ENCODE measurements at places on chromosomes 4 and X.

- no peak for DNase-seq
Measured at GRCh38 chr4:184529283-184529682, 54.9 kb upstream of the IRF2 start.

DNA sequence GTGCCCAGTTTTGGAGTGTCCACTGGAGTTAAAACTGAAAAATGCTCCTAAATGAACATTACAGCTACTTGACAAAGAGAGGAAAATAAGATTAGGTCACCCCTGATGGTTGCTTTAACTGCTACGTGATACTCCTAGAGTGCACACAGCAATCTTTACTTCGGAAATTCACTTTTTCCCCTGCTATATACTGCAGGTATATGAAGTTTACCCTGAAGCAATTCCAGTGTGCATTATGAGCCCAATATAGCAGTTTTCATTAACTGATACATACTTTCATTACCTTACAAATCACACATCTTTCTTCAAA lies 773 bp upstream of the ZNF827 start:
- DNase-seq: no peak

GRCh38 chrX:150483356-150483985 lies 85.0 kb upstream of the MTM1 start:
- no peak for DNase-seq

DNA sequence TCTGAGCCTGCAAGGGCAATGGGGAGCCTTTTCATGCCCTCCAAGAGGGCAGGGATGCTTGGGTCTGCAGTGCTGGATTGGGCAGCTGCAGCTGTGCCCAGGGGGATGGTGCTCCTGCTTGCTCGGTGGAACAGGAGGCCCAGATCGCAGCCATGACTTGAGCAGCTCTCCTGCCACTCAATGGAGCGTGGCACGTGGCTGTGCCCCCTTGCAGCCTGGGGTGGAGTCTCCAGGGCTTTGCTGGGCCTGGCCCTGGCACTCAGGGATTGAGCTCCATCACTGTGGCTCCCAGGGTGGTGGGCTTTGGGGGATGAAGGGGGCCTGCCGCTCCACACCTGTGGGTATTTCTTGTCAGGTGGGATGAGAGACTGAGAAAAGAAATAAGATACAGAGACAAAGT lies 53.4 kb upstream of the IBSP start:
- no peak for DNase-seq

- no peak for DNase-seq
Measured at GRCh38 chrX:4150259-4150658, 436.8 kb upstream of the PRKX start.

DNA sequence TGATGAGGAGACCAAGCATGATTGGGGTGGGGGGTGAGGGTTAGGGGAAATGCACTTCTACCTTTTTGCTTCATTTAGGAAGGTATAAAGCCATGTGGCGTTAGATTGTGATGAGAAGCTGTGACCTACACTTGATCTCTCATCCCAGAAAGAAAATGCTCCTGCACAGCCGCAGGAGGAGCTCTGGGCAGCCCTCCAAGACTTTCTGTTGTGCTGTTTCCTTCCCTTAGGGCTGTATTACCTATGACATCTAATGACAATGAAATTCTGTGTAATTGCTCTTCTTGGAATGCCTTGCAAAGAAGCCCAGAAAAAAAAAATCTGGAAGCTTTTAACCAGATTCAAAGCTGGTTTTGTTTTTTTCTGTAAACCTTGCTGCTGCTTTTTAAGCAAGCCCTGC lies 13.4 kb downstream of the PRPS2 start:
- DNase-seq: no peak

- DNase-seq: peak; percentile 86
Measured at GRCh38 chr4:1726146-1726934, 5.0 kb downstream of the TACC3 start.

GRCh38 chrX:128458888-128459287 lies 406.7 kb upstream of the ACTRT1 start:
- no peak for DNase-seq

DNA sequence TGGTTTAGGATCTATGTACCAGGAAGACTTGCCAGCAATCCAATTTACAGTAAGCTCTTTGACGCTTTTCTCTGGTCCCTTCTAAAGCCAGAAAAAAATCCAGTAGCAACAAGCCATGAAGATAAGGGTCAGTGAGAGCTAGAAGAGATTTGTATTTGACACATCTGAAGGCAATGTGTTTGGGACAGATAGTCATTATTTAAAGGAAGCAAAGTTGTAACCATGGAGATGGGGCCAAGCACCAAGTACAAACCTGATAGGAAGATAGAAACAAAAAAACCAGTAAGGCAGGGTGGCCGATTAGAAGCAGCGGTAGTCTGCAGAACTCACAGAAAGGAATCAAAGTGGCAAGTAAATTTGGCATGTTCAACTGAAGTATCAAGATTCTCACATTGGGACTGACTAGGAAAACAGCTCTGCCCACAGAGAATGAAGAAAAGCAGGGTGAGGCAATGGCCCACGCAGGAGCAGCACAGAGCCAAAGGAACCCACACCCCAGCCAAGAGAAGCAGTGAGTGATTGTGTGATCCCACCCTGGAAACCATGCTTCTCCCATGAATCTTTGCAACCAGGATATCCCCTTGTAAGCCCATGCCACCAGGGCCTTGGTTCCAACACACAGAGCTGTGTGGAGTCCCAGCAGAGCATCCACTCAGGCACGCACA lies 12.9 kb upstream of the C4orf54 start:
- no peak for DNase-seq

DNA sequence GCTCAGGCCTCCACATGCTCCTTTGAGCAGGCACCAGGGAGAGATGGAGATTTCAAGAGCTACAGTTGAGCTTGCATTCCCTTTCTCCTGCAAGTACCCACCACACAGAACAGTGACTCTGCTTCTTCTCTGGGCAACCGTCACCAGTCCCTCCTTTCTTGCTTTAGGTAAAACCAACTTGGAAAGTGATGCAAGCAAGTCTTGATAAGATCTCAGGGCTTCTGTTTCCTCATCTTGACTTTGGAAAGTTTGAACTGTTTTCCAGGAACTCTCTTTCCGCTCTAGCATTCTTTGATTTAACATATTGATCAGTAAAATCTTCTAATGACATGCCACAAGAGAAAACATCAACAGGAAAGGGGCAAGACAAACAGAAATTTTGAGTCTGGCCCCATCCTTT lies 73.7 kb downstream of the USP46 start:
- DNase-seq: no peak

DNA sequence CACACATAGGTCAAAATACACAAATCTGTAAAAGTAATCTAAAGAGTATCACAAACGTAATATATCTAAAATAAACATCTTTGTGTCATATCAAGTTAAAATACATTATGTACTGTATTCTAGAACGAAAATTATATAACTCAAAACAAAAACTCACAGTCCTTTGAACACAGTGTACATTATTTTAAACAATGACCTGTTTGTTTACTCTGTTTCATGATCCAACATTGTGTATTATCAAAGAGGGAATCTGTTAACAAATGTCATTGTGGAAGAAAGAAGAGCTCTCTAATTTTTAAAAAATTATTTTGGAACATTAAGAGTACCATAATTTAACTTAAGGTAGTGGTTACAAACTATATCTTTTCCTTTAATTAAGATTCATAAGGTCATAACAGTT lies 144.1 kb downstream of the FRYL start:
- DNase-seq: no peak

DNA sequence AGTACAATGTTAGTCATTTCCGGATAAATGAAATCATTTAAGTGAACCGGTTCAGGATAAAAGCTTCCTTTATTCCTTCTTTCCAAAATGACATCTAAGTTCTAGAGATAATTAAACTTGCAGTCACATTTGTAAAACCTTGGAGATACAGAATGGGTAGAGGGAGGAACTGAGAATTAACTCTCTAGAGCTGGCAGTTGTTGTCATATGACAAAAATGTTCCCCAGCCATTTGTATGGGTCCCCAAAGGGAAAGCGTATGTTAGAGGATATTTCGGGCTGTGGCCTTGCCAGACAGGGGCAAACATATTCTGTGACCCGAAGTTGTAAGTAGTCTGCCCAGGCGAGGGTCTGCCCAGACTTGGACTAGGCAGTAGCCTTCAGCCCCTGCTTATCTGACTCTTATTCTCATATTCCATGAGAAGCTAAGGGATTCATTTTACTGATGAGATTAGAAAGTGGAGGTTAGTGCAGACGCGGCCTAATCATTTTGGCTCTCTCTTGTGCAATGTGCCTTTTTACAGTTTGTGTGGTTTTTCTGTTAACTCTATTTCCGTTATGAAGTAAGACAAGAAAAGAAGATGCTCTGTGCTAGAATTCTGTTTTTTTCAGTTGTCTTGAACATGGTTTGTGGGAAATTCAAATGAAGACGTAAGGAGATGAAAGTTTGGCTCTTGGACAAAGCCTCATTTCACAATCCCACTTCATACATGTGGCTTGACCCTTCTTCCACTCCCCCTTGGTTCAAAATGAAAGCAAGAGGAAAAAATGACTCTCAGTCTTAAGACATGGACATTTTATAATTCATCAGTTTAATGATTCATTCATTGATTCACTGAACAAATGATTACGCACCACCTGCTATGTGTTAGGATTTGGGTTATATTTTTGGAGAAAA lies 2394.2 kb upstream of the AGA start:
- no peak for DNase-seq

- DNase-seq: no peak
Measured at GRCh38 chrX:48913605-48914366, 2.3 kb upstream of the SLC35A2 start.

- DNase-seq: no peak
Measured at GRCh38 chr4:54912155-54912554, 213.2 kb downstream of the KDR start.

DNA sequence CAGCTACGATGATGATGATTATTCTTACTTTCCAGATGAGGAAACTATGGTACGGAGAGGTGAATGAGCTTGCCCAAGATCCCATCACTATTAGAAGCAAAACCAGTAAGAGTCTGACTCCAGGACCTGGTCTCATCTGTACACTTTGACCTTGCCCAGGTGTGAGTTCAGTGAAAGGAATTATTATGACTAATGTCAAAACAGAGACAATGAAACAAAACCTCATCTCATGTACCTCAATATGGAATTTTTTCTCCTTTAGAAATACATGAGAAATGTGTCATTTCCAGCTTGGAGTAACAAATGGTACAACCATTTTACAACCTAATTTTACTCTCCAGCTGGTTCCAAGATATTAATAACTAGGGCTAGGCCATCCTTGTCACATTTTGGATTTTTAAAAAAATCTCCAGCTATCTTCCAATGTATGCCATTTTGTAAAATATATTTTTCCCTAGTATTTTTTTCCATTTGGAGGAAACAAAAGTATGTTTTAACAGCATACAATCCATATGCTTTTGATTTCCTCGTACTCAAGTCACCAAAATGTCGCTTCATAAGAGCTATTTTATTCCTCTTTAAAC lies 213.8 kb downstream of the PTTG2 start:
- no peak for DNase-seq

DNA sequence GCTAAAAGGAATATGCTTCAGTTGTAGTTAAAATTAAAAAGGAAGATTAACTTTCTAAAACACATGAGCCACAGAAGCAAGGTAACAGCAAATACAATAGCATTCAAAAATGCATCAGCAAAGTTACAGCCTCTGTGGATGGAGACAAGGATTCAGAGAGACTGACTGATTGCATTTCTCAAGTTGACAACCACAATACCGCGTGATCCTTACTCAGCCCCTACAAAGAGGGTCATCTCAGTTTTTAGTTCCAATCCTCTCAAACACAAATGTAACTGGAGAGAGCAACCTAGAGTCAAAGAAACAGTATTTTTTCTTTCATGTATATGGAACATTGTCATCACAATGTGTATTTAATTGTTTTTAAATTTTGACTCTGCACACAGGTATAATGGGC lies 14.2 kb upstream of the C1QTNF7 start:
- no peak for DNase-seq

DNA sequence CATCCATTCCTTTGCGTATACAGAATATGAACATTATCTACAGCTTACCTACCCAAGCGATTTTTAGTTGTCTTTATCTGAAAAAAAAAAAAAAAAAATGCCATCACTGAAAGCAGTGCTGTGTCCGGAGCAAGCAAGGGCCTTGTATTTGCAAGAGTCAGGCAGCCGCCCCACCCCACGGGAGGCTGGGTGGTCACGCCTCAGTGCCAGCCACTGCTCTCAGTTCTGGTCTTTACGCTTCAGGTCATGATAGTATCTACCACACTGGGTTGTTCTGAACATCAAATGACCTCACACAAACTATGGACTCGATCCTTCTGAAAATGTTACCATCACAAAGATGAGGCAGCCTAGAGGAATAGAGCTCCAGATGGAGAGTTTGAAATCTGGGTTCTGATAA lies 62.7 kb upstream of the HELT start:
- no peak for DNase-seq

- peak; percentile 28 for DNase-seq
Measured at GRCh38 chrX:148500423-148501385, at the start of gene AFF2. TSS of gene AFF2 (plus strand) at chrX:148500617. CDS start at chrX:148501098, 481 bp downstream.

DNA sequence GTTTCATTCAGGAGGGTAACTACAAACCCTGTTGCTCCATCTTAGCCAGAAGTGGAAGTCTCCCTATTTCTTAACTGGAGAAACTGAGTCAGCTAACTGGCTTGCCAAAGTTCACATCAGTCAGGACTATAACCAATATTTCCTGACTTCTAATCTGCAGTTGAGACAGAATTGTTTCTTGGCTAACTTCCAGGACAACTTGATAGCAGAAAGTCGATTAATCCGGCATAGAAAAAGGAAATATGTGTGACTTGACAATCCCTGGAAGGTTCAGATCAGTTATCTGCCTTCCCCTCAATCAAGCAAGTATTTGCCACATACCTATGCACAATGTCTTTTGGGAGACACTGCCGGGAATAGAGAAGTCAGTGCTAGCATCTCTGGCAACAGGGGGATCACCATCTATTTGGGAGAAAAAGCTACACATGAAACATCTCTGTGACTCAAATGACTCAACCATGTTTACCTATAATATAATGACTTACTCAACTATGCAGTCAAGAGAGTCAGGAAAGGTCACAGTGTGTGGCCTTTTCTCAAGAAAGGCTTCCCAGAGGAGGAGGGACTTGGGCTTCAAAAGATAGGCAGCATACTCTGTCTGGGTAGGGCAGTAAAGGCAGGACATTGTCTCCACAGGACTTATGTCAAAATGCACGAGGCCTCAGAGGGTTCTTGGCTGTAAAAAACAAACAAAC lies 12.4 kb upstream of the LONRF3 start:
- no peak for DNase-seq

DNA sequence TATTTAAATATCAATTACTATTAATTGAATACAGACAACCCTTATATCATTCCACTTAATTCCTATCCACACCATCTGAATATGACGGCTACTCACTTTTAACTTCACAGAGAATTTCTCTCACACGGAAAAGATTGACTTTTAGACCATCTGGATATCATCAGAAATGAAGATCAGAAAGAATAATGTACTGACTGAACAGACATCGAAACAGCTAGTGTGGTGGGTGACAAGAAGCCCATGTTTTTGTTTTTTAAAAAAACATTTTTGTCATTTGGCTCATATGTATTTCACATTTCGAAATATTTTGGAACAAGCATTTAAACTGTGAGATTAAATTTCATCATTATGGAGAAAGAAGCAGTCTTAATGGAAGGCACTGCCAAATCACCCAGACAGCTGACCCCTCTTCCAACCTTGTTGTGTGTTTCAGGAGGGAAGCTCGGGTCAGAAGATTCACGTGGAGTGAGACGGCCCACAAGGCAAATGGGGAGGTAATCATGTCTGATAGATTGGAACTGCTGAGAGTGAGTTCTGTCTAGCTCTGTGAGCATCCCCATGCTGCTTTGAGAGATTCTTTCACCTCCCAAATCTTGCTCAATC lies 204.2 kb upstream of the RASGEF1B start:
- no peak for DNase-seq

- DNase-seq: no peak
Measured at GRCh38 chr4:1647432-1647831, 36.7 kb downstream of the FAM53A start.

GRCh38 chr4:101791182-101791558 lies 640 bp downstream of the BANK1 start:
- DNase-seq: no peak

Data from stimulated activated CD8-positive, alpha-beta memory T cell treated with anti-CD3 and anti-CD28 coated beads, Interleukin-4, amount 100 ng/mL, for 24 hours (primary cell).